ENCODE measurements at places on chromosomes 3 and 15.
A peak's percentile ranks its signal among the peaks of the same experiment; 100 is the strongest.

DNA sequence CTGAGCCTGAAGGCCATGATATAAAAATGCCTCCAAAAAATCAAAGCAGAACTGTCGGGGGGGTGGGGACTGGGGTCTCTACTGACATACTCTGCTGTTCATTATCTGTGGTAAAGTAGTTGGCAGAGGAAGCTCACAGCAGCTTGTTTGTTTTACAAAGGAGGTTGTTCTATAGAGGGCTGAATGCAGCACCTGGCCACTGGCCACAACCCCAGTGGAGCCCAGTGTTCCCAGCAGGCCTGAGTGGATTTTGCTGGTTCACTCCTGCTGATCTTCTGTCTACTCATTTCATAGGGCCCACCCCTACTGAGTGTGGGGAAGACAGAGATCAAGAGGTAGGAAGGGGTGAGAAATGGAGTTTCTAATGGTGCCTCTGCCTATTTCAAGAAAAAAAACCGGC, 125.5 kb downstream of the DIPK2A start:
- DNase-seq: no peak

- no peak for DNase-seq
Measured at GRCh38 chr15:31027910-31028578, 36.6 kb upstream of the MTMR10 start.

- peak; percentile 81 for DNase-seq
Measured at GRCh38 chr3:42190701-42191442, 75.1 kb downstream of the CCK start.

- no peak for DNase-seq
Measured at GRCh38 chr3:36373084-36373483, 7.2 kb upstream of the STAC start.

- no peak for DNase-seq
Measured at GRCh38 chr15:100250176-100250800, 91.5 kb downstream of the ADAMTS17 start.

GRCh38 chr3:171095063-171095462, 68.5 kb upstream of the SLC2A2 start:
- no peak for DNase-seq

DNA sequence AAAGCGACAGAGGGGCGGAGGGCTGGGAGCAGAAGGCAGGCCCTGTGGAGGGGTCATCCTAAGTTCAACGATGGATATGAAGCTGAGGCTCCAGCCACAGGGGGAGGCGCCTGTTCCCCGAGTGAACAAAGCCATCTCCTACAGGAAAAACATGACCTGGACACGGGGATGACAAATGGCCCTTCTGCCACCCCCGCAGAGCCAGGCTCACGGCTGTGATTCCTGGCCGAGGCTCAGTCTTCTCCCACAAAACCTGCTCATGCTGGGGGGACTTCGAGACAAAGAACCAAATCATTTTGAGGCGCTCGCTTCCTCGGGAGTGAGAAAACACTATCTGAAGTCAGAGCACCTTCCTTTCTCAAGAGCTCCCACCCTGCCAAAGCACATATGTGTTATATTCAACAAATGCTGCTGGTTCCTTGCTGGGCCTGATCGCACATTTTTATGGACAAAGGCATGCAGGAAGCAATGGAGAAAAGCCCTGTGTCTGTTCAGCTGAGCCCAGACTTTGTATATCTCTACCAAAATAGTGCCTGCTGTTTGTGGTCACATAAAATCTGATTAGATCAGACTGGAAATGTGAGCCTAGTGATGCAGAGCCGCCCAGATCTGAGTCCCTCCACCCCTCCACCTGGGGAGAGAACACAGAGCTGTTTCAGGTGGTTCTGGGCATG, 5.6 kb downstream of the RBP1 start:
- DNase-seq: no peak

- no peak for DNase-seq
Measured at GRCh38 chr3:52451237-52452083, 2.4 kb downstream of the TNNC1 start.

DNA sequence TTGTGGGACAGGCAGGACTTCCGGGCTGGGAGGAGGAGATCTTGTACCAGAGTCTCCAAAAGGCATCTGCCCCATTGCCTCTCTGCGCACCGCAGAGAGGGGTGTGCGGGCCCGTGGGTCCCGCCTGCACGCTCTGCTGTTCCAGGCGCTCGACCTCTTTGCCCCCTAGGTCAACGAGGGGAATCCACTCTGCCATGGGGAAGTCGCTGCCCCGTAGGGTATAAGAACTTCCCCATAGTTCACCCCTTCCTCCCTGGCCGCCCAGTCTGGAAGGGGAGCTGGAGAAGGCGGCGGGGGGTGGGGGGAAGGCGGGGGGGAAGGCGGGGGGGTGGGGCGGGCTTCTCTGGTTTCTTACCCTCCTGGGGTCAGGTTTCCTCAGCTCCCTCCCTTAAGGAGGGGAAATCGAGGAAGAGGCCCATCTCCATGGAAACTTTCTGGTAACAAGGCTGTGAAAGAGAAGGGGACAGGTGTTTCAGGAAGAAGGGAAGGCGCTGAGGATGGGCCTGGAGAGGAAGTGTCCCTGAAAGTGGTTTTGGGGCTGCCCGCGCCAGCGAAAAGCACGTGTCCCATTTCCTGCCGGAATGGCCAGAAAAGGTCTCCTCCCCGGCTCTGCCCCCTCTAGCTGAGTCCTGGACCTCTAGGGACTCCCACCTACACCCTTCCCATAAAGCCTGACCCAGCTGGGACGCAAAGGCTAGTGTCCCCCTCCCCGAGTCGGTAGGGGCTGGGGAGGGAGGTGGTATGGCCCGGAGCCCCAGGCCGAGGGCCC, 27.5 kb downstream of the NR1I2 start:
- peak; percentile 34 for DNase-seq

GRCh38 chr3:126960604-126960995, 22.3 kb upstream of the PLXNA1 start:
- DNase-seq: no peak

DNA sequence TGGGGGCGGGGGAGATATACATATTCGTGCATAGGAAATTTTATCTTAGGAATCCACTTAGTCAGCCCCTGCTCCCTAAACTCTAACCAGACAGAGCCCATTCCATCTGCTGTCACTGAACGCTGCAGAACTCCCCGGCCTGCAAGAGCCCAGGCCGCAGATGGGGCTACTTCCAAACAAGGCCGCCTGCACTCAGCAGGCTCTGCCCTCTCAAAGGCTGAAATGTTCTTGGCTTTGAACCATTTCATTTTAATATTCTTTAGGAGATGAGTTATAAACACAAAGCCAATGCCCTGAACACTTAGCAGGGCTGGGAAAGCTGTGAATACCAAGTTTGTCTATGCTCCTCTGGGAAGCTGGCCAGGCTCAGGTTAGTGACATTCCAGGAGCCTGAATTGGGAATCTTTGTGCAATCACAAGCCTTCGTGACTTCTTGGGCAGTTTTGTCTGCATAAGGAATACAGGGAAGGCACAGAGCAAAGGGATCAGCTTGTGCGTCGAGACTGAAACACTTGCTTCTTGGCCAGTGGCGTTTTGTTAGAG, 65.0 kb downstream of the SYNM start:
- DNase-seq: no peak

GRCh38 chr3:108320746-108321350, 24.5 kb downstream of the HHLA2 start:
- no peak for DNase-seq

DNA sequence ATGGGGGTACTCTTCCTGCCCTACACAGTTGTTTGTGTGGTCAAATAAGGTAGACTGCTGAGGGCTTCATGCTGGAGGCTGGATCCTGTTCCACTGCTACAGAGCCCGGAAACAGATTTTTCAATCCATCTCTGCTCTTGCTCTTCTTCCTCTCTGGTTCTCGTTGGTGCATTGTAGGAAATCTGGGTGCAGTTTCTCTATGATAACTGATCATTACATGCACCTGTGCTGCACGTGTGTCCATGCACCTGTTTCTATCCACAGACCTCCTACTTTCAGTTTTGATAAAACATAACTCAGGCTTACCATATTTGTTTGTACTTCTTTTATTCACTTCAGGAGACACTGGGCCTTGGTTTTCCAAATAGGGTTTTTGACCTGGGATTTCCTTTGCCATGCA, 21.3 kb downstream of the MINAR1 start:
- no peak for DNase-seq

DNA sequence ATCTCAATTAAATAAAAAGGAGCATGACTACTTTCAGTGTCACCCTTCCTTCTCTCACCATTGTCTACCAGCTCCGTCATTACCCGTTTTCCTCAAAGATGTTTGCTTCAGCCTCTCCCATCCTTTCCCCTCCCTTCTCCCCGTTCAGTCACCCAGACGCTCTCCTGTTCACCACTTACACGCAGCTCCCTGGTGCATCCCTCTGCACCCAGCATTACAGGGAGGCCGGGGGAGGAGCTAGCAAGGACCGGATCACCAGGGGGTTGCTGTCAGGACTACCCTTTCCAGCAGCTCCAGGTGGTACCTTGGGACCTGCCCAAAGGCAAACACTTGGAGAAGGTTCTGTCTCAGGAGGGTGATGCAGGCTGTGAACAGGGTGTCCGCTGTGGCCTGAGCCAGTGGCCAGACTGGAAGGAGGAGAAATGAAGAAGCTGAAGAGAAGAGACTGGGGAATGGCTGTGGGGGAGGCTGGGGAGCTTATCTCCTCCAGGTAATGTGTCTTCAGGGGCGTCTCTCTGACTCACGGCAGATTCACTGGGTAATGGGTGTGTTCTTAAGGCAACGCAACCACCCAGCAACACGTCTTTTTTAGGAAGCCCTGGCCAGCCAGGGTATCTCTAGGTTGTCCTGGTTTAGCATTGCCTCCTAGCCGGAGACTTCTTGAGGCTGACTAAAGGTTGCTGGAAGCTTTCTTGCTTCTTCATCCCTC, 21.8 kb upstream of the BDH1 start:
- no peak for DNase-seq

DNA sequence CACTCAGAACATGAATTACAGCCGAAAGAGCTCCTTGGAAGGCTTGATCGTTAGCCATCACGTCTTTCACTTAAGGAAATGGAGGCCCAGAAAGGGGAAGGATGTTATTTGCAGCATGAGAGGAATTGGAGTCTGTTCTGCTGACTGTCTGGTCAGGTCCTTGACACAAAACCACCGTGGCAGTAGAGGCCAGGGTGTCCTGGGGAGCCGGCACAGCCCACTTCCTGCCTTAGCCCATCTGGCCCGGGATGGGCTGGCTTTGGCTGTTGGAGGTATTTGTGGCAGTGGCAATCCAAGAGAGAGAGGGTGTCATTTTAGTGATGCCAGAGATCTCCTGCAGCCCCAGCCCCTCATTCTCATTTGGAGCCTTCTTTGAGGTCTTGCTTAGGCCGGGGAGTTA, 37.4 kb downstream of the ST6GAL1 start:
- no peak for DNase-seq

GRCh38 chr3:9399337-9399703, 1.9 kb downstream of the SETD5 start:
- no peak for DNase-seq

GRCh38 chr15:99074446-99074845, 30.4 kb upstream of the SYNM start:
- DNase-seq: no peak

DNA sequence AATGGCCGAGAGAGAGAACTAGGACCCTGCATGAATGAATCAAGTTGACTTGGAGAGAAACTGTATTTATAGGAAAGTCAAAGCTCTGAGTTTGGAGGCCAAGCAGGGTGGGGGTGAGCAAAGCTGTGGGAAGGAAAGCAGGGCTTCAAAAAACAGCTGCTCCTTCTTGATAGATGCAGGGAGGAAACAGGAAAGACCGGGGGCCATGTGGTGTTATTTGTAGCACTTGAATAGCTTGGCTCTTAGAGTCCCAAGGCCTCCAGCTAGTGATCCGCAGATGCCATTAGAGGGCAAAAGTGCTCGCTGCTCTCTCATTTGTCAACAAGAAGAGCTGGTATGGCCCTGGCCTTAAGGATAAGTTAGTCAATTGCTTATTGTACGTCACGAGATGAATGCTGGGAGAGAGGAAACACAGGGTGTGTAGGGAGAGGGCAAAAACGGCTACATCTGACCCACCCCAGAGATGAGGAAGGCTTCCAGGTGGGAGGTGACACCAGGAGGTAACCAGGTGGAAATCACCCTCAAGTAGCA, at the start of gene ALG1L2:
Gene ALG1L2, plus strand, starts transcription at position 481 of the 531 bp plus-strand sequence. CDS start 186 bp downstream, outside the sequence.
- no peak for DNase-seq

GRCh38 chr15:94255540-94255939, 24.2 kb downstream of the MCTP2 start:
- no peak for DNase-seq

DNA sequence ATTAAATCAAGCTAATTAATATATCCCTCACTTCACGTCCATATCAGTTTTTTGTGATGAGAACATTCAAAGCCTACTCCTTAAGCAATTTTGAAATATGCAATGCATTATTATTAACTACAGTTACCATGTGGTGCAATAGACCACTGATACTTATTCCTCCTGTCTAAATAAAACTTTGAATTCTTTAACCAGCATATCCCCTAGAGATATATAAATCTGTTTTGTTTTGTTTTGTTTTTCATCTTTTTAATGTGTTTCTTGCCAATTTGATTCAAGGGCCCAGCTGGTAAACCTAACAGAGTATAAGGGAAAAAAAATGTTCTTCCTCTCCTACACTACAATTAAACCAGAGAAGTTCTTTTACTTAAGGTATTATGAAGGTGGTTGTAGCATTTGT, 524.2 kb downstream of the NAALADL2 start:
- no peak for DNase-seq

Data from stimulated activated CD4-positive, alpha-beta T cell treated with anti-CD3 and anti-CD28 coated beads, Interleukin-2, amount 100 ng/mL, for 24 hours (primary cell).